ENCODE measurements at places on chromosomes 1 and 21. TPM values are rescaled to one million over a fixed set of nuclear protein-coding genes. Genes with fewer than 3 reads are reported as not detected.

DNA sequence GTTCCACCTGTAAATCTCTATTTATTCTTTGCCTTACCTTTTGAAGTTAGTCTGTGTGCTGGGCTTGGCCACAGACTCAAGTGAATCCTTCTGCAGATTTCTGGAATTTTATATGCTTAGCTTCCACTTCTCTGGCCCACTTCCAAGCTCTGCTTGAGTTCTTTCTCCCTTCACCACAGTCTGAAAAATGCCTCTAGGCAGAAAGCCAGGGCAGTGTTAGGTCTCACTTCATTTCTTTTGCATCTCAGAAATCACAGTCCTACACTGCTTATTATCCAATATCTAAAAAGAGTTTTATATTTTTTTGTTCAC is 48.9 kb downstream of the INKA2 start:
- peaks cover 65% of the 10 kb centered on the region for H3K36me3 ChIP-seq
- peak overlapping the region; percentile 25 for H3K27ac ChIP-seq
- H3K4me3 ChIP-seq = no peak overlapping the region
- no peaks in the 10 kb centered on the region for H3K27me3 ChIP-seq

The TEDDM1 gene
- total RNA-seq = not detected

The C1orf74 gene
- total RNA-seq = 3.0 TPM

DNA sequence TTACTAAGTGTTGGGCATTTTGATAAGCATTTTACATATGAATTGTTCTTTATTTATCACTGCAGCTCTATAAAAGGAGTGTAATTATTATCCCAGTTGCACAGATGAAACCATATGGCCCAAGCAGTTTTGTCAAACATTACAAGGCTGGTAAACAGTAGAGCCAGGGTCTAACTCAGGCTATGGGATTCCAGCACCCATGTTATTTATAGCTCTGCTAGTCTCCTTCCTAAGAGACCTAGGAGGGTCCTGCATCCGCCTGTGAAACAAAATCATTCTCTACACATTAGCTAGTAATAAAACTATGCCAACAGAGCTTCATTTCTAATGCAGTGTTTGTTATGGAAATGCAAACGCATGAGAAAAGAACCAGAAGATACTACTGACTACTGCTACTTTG is 58.6 kb downstream of the IL23R start:
- peaks cover 3% of the 10 kb centered on the region for H3K4me1 ChIP-seq
- DNase-seq = no peak
- no peaks in the 10 kb centered on the region for H3K36me3 ChIP-seq
- peaks cover 20% of the 10 kb centered on the region for H3K27me3 ChIP-seq

The PLA2G2C gene
- not detected for total RNA-seq

GRCh38 chr1:3389093-3389833 is 65.2 kb upstream of the ARHGEF16 start:
- no peaks in the 10 kb centered on the region for H3K36me3 ChIP-seq
- peaks cover 22% of the 10 kb centered on the region for H3K27me3 ChIP-seq
- no peak for DNase-seq

GRCh38 chr1:208154040-208154439 is 90.1 kb downstream of the PLXNA2 start:
- H3K27me3 ChIP-seq = peaks cover 17% of the 10 kb centered on the region
- no peak overlapping the region for H3K27ac ChIP-seq
- H3K4me1 ChIP-seq = no peaks in the 10 kb centered on the region
- DNase-seq = no peak
- H3K4me3 ChIP-seq = no peak overlapping the region

The RAB42 gene
- total RNA-seq = not detected

DNA sequence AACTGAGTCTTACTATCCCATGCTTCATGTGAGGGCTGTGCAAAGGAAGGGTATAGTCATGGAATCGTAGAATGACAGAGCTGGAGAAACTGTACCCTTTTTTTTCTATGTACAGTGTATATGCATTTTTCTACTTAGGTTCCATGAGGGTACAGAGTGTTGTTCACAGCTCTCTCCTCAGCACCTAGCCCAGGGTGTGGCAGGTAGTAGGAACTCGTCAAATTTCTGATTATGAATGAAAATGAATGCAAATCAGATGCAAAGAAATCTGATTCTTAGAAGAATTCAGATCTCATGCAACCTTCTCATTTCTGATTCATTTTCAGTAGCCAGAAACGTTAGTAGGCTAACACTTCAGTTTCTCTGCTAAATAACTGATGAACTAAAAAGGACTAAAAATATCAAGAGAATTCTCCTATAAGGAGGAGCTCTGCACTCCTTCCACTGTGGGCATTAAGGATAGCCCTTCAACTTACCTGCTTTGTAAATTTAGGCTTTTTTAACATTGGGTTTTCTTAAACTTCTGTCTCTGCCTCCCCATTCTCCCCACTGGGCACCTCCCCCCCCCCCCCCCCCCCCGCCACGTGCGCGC is 18.0 kb upstream of the HHAT start:
- H3K4me3 ChIP-seq = no peak overlapping the region
- no peak for DNase-seq
- H3K4me1 ChIP-seq = peaks cover 6% of the 10 kb centered on the region
- no peak overlapping the region for H3K27ac ChIP-seq
- H3K27me3 ChIP-seq = peaks cover 25% of the 10 kb centered on the region
- H3K36me3 ChIP-seq = no peaks in the 10 kb centered on the region

DNA sequence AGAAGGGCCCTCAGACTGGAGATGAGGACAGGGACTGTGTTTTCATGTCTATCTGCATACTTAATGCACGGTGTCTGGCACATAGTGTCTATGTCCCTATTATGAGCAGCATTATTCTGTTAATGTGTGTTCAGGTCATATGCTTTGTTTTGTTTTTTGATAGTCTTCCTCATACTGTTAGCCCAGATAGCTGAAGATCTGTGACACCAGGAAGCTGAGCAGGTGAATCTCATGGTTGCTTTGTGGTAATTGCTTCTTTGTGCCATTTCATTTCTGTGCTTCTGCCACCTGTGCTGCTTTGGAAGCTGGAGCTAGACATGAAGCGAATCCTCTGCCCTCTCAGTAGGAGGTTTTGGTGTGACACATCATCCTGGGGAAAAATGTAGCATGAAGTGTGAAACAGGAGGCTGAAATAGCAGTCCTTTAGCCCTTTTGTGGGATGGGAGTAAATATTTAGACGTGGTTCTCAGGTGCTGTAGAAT is 15.8 kb downstream of the SMAP2 start:
- peaks cover 91% of the 10 kb centered on the region for H3K4me1 ChIP-seq
- H3K36me3 ChIP-seq = peaks cover 43% of the 10 kb centered on the region
- DNase-seq = no peak
- no peaks in the 10 kb centered on the region for H3K27me3 ChIP-seq
- peak overlapping the region; percentile 88 for H3K4me3 ChIP-seq

The LRRC71 gene
- not detected for total RNA-seq

The AMY1A gene
- not detected for total RNA-seq

DNA sequence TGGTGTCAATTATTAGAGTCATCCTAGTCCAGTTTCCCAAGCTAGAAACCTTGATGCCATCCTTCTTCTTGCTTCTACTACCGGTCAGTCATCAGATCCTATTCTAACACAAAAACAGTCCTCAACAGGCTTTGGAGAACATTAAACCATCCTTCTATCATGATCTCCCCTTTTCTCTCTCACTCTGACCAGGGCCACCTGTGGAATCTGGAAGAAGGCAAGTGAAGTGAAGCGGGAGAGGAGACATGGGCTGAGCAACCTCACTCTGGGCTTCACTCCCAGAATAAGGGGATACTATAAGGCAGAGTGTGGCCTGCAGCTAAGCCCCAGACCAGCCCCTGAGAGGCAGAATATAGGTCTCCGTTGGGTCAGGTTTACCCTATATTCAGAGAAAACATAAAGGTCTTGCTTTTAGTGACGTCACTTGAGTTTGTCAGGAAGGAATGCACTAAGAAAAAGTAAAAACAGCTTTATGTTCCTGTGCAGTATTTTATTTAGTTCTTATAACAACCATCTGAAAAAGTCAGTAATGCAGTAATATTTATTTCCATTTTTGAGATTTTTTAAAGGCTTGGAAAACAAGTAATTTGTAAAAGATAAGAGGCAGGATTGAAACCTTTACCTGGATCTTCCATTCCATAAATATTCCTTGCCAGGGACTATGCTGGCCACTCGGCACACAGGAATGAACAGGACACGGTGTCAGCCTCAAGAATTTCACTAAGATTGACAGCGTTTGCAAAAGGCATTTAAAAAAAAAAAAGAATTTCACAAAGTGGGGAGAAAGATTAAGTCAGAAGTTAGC is 61.3 kb downstream of the NFASC start:
- no peaks in the 10 kb centered on the region for H3K4me1 ChIP-seq
- no peak overlapping the region for H3K27ac ChIP-seq
- H3K4me3 ChIP-seq = no peak overlapping the region

DNA sequence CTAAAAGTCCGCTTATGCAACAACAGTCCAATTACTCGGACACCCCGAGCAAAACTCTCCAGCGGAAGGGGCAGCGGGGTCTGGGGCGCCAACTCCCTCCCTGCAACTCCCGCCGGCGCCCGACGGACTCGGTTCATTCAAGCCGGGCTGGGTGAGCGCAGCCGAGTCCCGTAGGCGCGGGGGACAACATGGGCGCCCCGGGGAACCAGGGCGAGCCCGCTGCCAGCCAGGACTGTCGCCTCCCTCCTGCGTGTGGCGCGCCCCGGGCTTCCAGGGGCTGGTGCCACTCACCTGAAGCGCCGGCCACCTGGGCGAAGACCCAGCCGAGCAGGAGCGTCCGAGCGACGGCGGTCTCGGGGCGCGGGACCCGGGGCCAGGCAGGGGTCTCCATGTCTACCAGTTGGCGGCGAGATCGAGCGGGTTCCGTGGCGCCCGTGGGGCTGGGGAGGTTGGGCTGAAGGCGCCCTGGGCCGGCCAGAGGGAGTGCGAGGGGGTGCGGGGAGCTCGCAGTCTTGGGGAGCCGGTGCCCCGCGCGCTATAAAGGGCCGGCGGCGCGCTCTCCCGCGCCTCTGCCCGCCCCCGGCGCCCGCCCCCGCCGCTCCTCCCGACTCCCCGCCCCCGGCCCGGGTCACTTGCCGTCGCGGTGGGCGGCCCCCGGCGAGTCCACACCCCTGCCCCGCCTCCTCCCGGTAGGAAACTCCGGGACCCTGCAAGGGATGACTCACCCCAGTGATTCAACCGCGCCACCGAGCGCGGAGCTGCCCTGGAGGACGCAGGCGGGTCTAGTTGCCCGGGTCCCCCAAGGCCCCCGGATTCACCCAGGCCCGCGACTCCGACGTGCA is at the start of gene F3:
Gene F3 (minus strand): TSS at position 514 of the 842 bp plus-strand sequence. CDS start 123 bp downstream, at position 391.
- no peak within 1 kb of the TSS for H3K27ac ChIP-seq
- H3K4me3 ChIP-seq = peak within 1 kb of the TSS; percentile 73
- peak; percentile 84 for DNase-seq
- H3K4me1 ChIP-seq = peaks cover 14% of the 10 kb centered on the region
- peaks cover 77% of the 10 kb centered on the region for H3K27me3 ChIP-seq

GRCh38 chr1:85957760-85958159 is 198.8 kb downstream of the COL24A1 start:
- H3K27me3 ChIP-seq = no peaks in the 10 kb centered on the region
- H3K4me3 ChIP-seq = no peak overlapping the region
- H3K36me3 ChIP-seq = no peaks in the 10 kb centered on the region

The CCDC30 gene
- total RNA-seq = 1.5 TPM

DNA sequence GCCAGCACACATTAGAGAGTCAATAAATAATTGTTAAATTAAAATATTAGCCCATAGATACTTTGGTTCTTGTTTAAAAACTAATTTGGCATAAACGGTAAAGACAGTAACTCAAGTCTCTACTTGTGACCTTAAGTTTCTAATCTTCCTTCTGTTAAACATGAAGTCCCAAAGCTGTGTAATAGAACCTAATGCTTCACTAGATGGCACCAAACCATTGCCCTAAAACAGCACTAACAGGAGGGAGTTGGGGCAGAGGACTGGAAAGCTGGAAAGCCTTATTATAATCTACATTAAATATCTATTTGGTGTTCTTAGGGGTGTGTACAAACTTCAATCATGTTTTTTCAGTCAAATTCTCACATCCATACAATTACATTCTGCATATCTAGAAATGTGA is 176.7 kb downstream of the OLFM3 start:
- no peaks in the 10 kb centered on the region for H3K4me1 ChIP-seq
- no peaks in the 10 kb centered on the region for H3K27me3 ChIP-seq
- DNase-seq = no peak
- no peak overlapping the region for H3K27ac ChIP-seq

DNA sequence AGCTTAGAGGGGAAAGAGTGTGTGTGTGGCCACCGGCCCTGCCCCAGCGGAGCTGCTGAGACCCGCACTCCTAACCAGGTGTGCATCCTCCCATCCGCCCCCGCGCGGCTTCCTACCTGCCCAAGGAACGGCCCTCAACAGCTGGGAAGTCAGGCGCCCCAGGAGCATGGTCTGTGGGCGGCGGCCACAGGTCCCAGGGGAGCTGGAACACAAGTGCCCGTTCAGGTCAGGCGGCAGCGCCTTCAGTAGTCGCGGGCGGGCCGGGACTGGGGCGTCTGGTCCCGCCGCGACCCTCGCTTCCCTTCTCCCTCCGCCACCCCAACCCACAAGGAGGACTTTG is 448 bp downstream of the AURKAIP1 start:
- H3K4me3 ChIP-seq = peak overlapping the region; percentile 84
- no peaks in the 10 kb centered on the region for H3K27me3 ChIP-seq
- DNase-seq = no peak
- peaks cover 42% of the 10 kb centered on the region for H3K4me1 ChIP-seq
- peaks cover 7% of the 10 kb centered on the region for H3K36me3 ChIP-seq
- H3K27ac ChIP-seq = peak overlapping the region; percentile 96

DNA sequence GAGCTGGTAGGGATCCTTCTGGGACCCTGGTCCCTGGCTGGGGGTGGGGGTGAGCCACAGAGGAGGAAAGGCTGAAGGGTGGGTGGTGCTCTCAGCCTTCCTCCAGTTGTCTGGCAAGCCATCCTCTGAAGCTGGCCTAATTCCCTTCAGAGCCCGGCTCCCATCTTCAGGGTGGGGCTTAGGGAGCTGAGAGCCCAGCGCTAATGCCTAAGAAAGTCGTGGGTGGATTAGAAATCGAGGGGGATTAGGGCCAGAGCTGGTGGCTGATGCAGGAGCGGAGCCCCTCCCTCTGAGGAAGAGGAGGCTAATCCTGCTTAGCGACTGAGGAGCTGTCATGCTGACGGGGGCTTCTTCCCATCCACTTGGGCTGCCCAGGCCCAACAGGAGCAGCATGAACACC is 30.8 kb upstream of the DMBX1 start:
- no peak overlapping the region for H3K4me3 ChIP-seq
- no peaks in the 10 kb centered on the region for H3K36me3 ChIP-seq
- peaks cover 40% of the 10 kb centered on the region for H3K27me3 ChIP-seq
- H3K27ac ChIP-seq = no peak overlapping the region
- DNase-seq = no peak

- H3K4me1 ChIP-seq = peaks cover 2% of the 10 kb centered on the region
- DNase-seq = no peak
- H3K36me3 ChIP-seq = no peaks in the 10 kb centered on the region
- H3K27ac ChIP-seq = no peak overlapping the region
Observed at GRCh38 chr21:17733209-17733608, 85.9 kb downstream of the C21orf91 start.

- H3K36me3 ChIP-seq = peaks cover 80% of the 10 kb centered on the region
- peak overlapping the region; percentile 54 for H3K27ac ChIP-seq
- no peak overlapping the region for H3K4me3 ChIP-seq
Observed at GRCh38 chr1:89689234-89689633, 56.3 kb downstream of the LRRC8C start.

- H3K27ac ChIP-seq = no peak overlapping the region
- no peaks in the 10 kb centered on the region for H3K27me3 ChIP-seq
- no peak for DNase-seq
- peaks cover 4% of the 10 kb centered on the region for H3K36me3 ChIP-seq
- H3K4me1 ChIP-seq = no peaks in the 10 kb centered on the region
- H3K4me3 ChIP-seq = no peak overlapping the region
Observed at GRCh38 chr1:5891736-5892135, 100.5 kb downstream of the NPHP4 start.

The HSF2BP gene
- 0.47 TPM for total RNA-seq

The SPRR1A gene
- total RNA-seq = not detected

The SPATA45 gene
- not detected for total RNA-seq

- H3K4me1 ChIP-seq = peaks cover 12% of the 10 kb centered on the region
- no peak for DNase-seq
- H3K27me3 ChIP-seq = no peaks in the 10 kb centered on the region
- peaks cover 25% of the 10 kb centered on the region for H3K36me3 ChIP-seq
- H3K27ac ChIP-seq = no peak overlapping the region
Observed at GRCh38 chr1:65164633-65165032, 16.6 kb downstream of the AK4 start.

The CTSS gene
- 95.9 TPM for total RNA-seq
